GM18507 (cell line): ENCODE measurements at places on chromosomes 13 and 19.

DNA sequence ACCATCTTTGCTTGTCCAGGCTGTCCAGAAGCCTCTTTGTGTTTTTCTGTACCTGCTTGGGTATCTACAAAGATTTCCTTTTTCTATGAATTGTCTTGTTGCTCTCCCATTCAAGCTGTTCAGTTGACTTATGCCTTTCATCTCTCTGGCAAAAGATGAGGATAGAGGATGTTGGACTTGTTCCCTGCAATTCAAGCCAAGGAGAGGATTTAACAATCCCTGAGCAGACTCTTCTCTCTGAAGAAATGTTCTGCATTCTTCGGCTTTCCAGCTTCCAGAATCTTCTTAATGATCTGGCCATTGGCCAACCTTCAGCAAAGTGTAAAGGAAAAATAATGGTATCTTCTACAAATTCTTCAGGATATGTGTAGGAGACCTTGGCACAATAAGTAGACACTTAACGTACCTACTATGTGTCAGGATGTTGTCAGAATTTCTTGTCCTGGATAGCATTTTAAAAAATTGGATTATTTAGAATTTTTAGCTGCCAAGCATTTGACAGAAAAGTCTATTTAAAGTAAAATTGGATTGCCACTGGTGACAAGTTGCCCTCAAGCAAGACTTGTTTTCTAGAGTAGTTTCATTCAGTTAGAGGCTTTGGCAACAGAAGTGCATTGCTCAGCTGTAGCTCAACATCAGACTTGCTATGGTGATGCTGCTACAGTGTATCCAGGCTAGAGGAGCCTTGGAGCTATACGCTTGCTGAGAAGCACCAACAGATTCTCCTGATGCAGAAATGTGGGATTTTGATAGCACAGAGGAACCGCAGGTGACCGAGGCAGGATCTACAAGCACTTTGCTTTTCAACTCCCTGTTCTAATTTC, 455.7 kb downstream of the SUCLA2 start:
- no peak for DNase-seq

DNA sequence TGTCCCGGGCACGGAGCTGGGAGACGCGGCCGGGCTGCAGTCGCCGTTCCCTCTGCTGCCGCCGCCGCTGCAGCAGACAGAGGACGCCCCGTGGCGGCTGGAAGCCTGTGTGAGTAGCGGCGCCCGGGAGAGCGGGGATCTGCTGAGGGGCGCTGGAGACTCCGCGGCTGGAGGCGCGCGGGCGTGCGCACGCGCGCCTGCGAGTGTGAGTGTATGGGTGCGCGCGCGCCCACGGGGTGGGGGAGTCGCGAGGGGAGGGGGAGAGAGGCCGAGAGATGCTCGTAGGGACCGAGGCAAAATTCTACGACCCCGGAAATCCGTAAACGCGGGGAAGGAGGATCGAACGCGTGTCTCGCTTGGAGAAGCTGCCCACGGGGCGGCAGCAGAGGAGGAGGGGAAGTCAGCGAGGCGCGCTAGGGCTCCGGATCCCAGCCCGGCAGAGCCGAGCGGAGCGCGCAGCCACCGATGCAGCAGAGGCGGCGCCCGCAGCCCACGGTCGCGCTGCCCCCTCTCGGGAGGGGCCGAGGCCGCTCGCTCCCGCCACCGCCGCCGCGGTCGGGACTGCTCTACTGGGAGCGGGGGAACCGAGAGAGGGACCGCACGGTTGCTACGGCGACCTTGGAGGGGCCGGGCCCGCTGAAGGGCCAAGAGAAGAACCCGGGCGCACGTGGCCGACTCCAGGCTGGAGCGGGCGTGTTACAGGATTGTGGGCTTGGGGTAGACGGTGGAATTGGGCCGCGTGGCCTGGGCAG, at the start of gene ENOX1:
TSS of gene ENOX1 (minus strand) at position 207 of the 752 bp plus-strand sequence.
- DNase-seq, result no peak

GRCh38 chr13:34935841-34936240, 6.2 kb upstream of the NBEA start:
- no peak for DNase-seq

DNA sequence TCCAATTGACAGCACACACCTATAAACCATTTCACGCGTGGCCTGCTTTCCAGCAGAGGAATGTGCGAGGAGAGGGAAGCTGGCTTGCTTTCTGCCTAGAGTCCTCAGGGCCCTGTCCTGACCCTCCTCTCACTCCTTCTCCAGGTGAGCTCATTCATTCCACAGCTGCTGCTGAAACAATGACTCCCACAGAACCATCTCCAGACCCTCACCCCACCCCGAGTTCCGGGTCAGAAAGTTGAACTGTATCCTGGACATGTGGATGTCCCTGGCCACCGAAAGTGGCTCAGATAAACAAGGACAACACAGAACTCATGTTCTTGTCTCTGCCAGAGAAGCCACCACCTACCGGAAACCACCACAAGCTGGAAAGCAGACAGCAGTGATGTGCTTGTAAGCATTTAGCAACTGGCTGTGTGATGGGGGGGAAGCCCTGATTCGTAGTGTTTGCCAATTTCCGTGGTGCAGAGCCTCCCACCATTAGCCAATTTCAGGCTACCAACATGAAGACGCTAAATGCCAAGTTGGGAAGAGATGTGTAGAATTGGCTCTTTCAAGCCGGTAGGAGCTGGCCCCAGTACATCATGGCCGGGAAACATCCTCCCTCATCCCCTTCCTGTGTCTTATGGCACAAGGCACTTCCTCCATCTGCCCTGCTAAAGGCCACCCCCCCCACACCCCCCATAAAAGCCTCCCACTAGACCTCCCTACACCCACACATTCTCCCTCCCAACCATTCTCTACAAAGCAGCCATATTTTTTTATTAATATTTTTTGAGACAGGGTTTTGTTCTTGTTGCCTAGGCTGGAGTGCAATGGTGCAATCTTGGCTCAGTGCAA, 5.0 kb downstream of the SYCE2 start:
- DNase-seq, result no peak

DNA sequence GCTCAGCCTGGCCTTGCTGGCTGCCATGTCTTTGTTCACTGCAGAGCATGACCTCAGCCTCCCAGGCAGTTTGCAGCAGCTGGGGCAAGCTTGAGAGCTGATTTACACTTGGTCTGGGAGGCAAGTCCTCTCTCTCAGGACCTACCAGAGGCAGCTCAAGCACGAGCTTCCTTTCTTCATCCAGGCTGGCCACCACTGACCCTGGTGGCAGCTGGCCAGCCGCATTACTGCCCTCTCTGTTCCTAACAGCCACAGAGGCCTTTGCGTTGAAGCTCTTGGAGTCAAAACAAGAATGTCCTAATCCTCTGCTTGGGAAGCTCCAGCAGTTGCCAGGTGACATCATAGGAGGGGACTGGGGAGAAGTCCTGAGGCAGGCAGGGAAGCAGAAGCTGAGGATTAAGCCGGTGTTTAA, 85.7 kb downstream of the NUFIP1 start:
- DNase-seq, result no peak

- no peak for DNase-seq
These were observed 2.4 kb downstream of the FOSB start for GRCh38 chr19:45469945-45470761.

- DNase-seq, result no peak
These were observed 24.6 kb upstream of the KLF12 start for GRCh38 chr13:74158571-74159352.

DNA sequence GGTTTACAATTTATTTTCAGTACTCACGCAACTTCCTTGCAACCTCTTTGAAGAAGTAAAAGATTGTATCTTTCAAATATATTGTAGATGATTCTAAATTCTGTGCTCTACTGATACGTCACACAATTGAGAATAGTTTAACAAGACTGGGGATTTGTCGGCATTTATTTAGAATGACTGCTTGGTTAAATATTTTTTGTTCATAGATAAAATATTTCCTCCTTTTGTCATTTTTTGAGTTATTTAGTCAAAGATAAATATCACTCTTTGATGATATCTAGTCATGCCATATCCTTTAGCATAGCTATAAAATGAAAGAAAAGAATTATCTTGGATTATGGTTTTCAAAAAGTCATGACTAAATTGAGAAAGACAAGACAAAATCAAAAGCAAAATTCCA, 2747.8 kb downstream of the PCDH9 start:
- DNase-seq, result no peak

DNA sequence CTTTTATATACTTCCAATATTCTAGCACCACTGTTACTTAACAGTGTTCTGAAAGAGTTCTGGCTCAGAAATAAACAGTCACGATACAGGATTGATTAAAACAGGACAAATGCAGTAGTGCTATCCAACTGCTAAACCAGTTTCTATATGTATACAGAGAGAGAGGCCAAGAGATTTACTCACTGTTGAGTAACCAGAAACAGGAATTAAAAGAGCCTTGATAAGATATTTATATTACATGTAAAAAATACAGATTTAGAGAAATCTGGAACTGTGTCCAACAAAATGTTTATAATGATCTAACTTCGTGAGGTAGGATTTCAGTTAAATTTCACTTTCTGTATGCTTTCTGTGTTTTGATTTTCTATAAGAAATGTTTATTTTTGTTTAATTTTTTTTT, 116.6 kb downstream of the CDK8 start:
- no peak for DNase-seq
